Caki2 (cell line): ENCODE measurements at places on chromosomes 2 and 18. TPM values are rescaled to one million over a fixed set of nuclear protein-coding genes. Genes with fewer than 3 reads are reported as not detected.
A peak's percentile ranks its signal among the peaks of the same experiment; 100 is the strongest.

GRCh38 chr2:27060323-27060722, 8.9 kb downstream of the AGBL5 start:
- DNase-seq, result no peak

DNA sequence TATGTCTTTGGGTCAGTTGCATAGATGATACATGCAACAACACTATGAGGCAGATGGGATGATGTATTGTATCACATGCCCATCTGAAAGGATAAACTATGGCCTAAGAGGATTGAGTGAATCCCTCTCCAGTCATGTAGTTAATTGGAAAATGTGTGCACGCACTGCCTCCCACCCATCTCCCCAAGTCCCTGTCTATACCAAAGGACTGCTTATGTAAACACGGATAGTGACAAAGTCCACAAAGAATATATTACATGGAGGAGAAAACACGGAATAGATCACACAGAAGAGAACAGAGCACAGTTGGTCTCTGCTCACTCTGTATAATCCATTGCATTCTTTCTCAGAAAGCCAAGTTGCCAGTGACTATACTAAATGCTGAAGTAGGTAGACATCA, 82.4 kb downstream of the NCKAP5 start:
- DNase-seq, result peak; percentile 12

Gene RAX
- total RNA-seq, result not detected in 2 replicates

DNA sequence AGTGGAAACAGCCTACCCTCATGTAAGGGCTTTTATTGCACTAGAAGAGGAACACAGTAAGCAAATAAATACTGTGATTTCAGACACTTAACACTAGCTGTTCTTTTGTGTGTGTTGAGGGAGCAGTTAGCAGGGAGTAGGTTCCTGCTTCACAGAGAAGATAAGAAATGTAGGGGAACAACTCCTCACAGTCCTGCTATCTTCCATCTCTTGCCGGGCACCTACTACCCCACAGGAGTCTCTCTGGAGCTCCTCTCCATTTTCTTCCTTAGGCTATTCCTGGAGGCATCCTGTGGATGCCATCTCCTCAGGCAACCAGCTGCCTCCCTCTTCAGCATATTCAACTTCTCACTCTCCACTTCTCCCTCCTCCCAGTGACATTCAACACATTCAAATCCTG, 145.0 kb downstream of the SRBD1 start:
- no peak for DNase-seq

DNA sequence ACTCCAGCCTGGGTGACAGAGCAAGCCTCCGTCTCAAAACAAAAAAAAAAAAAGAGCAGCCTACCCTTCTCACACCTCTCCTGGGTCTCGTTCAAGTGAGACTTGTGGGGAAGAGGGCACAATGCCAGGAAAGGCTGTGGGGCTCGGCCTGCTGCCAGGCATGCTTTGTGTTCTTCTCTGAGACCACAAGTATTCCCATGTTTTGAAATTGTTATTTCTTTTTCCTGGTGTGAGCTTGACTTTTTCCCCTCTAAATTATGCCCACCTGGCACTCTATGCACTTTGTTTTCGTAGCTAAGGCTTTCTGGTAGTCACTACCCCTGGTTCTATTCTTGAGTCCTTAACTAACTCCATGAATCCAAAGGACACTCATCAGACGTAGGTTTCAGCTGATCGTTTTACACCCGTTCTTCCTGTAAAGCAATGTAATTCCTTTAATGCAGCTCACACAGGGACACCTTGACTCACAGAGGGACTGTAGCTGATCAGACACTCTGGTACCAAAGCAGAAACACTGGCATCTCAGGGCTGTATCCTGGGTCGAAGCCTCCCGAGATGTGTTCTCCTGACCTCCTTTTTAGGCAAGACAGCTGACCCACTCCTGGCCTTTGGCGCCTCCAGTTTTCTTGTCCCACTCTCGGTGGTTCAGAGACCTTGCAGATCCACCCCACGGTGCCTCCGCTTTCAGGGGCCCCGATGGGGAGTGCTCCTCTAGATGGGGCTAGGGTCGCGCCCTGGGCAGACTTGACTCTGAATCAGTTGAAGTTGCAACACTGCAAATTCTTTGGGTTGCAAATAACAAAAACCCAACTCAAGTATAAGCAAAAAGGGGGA, 193.3 kb upstream of the AGAP1 start:
- no peak for DNase-seq

DNA sequence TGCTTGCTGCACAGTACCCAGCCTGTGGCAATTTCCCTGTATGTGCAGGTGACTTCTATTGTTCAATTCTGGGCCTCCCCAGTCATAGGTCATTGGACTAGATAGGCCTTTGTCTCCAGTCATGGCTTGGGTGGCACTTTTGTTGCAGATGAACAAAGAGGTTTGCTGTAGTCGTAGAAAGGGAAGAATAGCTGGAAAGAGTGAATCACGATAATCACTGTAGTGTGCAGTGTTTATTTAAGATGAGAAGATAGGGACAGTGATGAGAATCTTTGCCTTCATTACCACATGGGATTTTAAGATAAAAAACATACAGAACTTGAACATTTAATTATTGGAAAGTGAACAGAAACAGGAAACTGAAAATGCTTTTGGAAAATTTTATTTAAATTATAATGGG, 156.1 kb upstream of the CYRIA start:
- peak; percentile 77 for DNase-seq

Gene GALNT5
- 0.34 and 0.81 TPM in 2 replicates for total RNA-seq

Gene AGPS
- total RNA-seq, result 13.5 and 26.8 TPM in 2 replicates

Gene CRYGD
- not detected in 2 replicates for total RNA-seq

Gene CD8B2
- total RNA-seq, result not detected in 2 replicates

Gene AQP12B
- not detected in 2 replicates for total RNA-seq

DNA sequence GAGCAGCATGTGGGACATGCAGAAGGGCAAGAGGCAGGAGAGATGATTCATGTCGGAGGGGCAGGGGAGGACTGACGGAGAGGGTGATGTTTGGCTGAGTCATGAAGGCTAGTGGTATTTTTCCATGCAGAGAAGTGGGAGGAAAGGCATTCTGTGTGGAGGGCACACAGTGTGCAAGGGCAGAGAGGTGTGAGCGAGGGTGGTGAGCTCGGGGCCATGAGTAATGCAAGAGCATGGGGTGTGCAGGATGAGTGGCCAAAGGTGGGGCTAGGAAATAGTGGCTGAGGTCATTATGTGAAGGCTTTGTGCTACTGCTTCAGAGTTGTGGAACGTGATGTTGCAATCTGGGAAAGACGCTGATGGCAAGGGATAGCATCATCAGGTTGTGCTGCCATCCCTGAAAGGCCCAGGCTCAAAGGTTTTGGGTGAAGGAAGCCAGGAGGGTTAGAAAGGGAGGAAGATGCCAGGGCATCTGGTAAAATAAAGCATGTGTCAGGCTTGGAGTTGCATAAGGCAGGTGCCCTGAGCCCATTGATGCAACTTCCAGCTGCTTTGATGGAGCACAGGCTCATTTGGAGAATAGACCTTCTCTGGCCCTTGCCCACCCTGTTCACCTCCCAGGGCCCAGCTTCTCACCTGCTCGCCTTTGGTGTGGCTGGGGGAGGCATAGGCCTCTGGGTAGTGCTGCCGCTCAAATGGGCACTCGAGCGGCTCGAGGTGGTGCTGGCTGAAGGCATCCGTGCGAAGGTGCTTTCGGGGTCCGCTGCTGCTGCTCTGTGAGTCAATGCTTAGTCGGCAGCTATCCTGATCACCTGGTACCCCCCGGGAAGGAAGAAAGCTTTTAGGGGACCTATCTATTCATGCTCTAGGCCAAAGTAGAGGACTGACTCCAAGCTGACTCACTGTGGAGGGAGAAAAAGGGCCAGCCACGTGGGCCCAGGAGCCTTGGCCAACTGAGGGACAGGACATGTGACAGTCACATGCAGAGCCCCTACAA, 37.5 kb downstream of the PAX8 start:
- peak; percentile 100 for DNase-seq

Gene POTEI
- not detected in 2 replicates for total RNA-seq

Gene REEP1
- 0.12 and 0.20 TPM in 2 replicates for total RNA-seq

Gene VAPA
- 341 and 399 TPM in 2 replicates for total RNA-seq

GRCh38 chr2:174038462-174038861, 73.3 kb upstream of the SP3 start:
- DNase-seq, result no peak

Gene RAB31
- total RNA-seq, result 14.2 and 18.3 TPM in 2 replicates

Gene KYNU
- total RNA-seq, result 132 and 187 TPM in 2 replicates

DNA sequence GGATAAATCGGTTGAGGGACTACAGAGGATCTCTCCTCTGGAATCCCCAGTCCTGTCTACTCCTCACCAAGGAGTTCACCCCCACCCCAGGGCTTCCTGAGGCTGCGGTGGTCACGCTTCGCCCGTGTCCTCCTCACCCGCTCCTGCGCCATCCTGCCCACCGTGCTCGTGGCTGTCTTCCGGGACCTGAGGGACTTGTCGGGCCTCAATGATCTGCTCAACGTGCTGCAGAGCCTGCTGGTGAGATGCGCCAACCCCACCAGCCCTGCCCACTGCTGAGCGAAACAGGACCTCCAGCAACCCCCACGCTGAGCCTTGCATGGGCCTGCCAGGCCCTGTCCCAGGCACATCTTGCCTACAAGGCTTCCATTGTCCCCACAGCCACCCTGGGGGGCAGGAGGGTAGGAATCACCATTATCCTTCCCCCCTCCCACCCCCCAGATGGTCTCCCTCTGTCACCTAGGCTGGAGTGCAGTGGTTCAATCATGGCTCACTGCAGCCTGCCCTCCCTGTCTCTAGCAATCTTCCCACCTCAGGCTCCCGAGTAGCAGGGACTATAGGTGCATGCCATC, 6.7 kb upstream of the CTDSP1 start:
- no peak for DNase-seq

DNA sequence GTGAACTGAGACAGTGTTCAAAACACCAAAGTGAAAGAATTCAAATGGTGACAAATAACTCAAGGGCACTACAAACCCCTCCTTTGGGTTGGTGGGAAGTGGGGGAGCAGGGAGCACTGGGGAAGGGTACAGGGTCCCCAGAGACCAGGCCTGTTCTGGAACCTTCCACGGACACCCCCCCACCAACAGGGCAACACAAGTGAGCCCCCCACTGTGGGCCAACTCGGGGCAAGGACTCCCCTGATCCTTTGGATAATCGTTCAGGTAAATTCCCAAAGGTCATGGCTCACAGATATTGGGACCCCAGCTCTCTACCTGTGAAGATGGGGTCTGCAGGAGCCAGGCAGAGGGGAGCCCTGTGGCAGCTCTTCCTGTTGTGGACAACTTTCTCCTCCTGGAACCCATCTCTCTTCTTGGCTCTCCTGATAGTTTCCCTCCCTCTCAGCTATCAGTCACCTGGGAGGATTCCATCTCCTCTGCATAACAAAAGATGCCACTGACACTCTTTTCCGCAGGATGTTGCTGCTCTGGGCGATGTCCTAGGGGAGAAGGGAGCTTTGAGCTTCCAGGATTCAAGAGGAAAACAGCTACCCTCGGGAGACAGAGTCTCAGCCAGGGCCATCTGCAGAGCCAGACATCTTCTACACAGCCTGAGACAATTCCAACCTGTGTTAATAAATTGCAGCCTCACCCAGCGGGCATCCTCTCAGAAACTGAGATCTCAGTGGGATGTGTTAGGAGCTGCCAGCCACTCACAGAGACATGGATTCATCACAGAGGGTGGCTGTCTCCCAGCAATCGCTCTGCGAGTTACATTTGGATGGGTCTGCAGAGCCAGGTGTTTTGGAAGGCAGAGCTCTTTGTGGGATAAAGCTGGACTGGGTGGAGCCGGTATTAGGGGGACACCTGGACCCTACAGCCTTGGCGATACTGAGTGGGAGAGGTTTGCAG, 35.4 kb downstream of the MBP start:
- DNase-seq, result no peak

Gene LNPK
- 7.1 and 24.1 TPM in 2 replicates for total RNA-seq

DNA sequence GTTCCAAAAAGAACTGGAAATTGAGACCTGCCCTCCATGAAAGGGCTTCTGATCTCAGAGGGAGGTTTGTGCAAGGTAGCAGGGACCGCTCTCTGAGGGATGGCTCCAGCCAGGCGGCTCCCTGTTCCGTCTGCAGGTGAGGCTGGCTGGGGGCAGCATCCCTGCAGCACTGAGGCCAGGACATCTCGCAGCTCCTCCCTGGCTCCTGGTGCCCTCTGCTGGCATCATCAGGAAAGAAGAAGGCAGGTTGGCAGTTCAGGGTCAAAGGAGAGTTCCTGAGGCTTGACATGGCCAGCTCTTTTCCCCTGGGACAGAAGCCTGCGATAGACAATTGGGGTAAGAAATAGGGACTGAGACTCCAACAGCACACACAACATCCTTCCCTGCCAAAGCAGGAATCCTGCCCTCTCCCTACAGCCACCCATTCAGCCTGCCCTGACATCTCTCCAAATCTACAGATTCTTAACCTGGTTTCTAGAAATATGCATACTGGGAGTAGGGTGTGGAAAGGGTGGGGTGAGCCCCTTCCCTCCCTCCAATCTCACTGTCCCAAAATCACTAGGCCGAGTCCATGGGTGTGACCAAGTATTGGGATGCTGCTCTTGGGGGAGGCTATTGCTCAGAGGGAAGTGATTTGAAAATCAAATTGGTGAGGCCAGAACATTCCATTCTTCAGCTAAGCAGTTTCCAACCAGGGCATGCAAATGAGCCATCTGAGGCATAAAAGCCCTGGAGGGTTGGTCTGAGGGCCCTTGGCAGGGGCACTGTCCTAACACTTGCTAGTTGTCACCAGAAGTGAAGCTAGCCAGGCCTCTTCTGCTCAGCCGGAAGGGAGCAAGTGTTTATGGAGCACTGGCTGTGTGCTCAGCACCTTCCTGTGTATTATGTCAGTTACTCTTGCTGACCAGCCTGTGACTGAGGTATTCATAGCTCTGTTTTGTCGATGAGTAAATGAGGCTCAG, 185.4 kb downstream of the TFCP2L1 start:
- no peak for DNase-seq

DNA sequence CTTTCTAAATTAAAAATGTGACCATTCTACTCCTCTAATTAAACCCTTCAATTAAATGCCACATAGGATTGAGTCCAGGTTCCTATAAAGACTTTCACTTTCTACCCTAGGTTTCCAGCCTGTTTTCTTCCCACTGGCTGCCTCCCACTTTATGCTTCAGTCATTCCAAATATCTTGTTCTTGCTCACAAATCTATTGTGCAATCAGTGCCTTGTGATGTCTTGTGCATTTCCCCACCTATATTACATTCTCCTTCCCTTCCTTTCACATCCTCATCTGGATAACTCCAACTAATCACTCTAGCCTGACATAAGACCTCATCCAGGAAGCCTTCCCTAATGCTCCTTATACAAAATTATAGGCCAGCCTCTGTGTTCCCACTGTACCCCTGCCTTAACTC, 281.7 kb upstream of the LRATD1 start:
- DNase-seq, result no peak

GRCh38 chr2:64748561-64748960, 94.8 kb upstream of the SERTAD2 start:
- DNase-seq, result no peak

DNA sequence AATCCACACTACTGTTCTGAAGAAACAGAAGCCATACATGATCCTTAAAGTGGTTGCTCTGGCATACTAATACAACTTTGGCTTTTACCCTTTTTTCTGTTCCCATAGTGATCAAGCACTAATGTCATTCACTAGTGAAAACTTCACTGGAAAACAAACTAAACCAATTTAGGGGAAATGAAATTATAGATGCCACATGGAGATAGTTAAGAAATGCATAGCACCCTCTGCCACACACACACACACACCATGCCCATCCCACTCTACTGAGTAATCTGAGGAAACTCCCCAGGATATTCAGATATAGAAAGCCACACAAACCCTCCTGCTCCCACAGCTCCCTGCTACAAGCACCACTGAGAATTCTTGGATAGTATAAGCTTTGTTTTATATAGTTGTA, 39.1 kb downstream of the SLC3A1 start:
- no peak for DNase-seq

- DNase-seq, result no peak
Measured at GRCh38 chr2:207970826-207971180, 54.5 kb downstream of the PLEKHM3 start.

GRCh38 chr2:115369400-115369799, 927.0 kb downstream of the DPP10 start:
- no peak for DNase-seq
